ENCODE measurements at places on chromosomes 13 and 19.
A peak's percentile ranks its signal among the peaks of the same experiment; 100 is the strongest.

GRCh38 chr13:57632276-57633140, 964 bp downstream of the PCDH17 start:
- H3K36me3 ChIP-seq = no peaks in the 10 kb centered on the region
- peak; percentile 83 for DNase-seq
- H3K27ac ChIP-seq = no peak overlapping the region

DNA sequence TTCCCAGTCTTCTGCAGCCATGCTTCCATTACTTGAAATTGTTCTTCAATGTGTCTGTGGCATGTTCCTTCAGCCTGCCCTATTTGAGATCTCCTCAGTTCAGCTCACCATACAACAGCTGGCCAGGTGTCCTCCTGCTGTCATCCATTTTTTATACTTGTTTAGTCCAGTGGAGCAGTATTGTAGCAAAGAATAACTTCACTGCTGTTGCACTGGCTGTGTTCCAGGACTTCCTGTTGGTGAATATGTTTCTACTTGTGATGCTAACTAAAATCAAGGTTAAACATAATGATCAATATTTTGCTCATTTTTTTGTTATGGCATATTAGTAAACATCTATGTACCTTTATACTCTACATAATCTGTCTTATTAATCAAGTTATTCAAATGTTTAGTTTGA, 1394.1 kb downstream of the PCDH9 start:
- H3K36me3 ChIP-seq = no peaks in the 10 kb centered on the region
- no peak for DNase-seq
- H3K27ac ChIP-seq = no peak overlapping the region
- H3K27me3 ChIP-seq = no peaks in the 10 kb centered on the region
- H3K4me3 ChIP-seq = no peak overlapping the region

- no peak for DNase-seq
- H3K27me3 ChIP-seq = no peaks in the 10 kb centered on the region
- H3K27ac ChIP-seq = peak overlapping the region; percentile 38
- H3K4me3 ChIP-seq = peak overlapping the region; percentile 8
Measured at GRCh38 chr13:45482571-45483173, 17.9 kb downstream of the COG3 start.

DNA sequence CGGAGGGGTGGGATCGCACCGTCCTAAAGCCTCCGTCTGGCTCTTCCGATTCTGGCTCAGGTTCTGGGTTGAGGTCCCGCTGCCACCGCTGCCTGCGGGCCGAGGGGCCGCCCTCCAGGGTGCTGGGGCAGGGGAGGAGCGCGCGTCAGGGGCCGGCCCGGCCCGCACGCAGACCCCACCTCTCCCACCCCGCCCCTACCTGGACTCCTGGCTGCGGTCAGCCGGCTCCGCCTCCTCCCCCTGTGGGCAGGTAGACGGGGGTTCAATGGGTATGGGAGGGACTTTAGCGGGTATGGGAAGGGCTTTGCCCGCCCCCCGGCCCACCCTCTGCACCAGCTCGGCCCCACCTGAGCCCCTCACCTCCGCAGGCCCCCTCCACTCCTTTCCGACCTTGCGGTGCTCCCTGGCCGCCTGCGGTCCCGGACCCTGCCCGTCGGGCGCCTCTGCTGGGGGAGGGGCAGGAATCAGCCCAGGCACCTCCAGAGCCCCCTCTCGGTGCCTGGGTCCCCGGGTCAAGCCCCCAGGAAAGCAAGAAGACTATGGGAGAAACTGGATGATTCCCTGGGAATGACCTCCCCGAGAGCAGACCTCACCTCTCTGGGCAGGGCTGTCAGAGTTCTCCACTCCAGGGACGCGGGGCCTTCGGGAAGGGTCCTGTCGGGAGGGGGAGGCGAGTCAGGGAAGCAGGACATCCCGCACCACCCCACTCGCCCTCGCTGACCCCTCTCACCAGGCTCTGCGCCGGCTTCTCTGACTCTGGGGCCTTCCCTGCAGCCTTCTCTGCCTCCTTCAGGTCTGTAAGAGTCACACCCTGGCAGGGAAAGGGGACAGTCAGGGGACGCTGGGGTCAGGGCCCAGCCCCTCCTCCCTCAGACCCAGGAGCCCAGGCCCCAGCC, 17.0 kb downstream of the EPS8L1 start:
- peak; percentile 84 for DNase-seq
- H3K27me3 ChIP-seq = no peaks in the 10 kb centered on the region
- H3K4me1 ChIP-seq = peaks cover 3% of the 10 kb centered on the region
- H3K4me3 ChIP-seq = no peak overlapping the region
- H3K36me3 ChIP-seq = peaks cover 11% of the 10 kb centered on the region

Measured in osteoblast (primary cell).